Dermis blood vessel endothelial cell (primary cell): ENCODE measurements at places on chromosomes 4 and X. TPM values are rescaled to one million over a fixed set of nuclear protein-coding genes. Genes with fewer than 3 reads are reported as not detected.
A peak's percentile ranks its signal among the peaks of the same experiment; 100 is the strongest.

Gene SEC31A
- 246 and 316 TPM in 2 replicates for total RNA-seq

Gene GAGE12H
- total RNA-seq = not detected in 2 replicates

Gene ADGRL3
- total RNA-seq = under 0.01 and 0.05 TPM in 2 replicates

DNA sequence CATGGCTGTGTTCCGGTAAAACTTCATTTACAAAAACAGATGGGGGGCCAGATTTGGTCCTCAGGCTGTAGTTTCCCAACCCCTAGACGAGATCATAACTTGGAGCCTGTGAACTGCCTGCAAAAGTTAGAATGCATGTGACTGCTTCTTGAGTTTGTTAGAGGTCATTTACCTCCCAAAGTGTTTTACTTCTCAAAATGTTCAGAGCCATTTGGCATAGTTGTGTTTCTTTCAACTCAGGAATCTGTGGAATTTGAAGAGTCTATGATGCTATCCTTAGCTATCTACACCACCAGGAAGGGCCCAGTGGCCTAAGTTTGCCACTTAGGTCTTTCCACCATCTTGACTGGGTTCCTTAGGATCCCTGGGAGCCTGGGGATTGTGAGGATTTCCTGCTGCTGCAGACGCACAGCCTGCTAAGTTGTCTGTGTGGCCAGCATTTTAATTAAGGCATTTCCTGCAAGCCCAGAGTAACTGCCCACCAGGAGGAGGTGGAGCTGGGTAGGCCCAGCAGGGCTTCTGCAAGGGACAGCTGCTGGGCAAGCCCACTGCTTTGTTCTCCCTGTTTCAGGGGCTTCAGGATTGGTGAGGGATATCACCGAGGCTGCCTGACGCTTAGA is 53.1 kb downstream of the CCNI start:
- peak; percentile 84 for DNase-seq

GRCh38 chr4:5816851-5817375 is 76.0 kb downstream of the CRMP1 start:
- DNase-seq = no peak
